Ureter (tissue), 1 donor: ENCODE measurements at places on chromosomes 6 and 20. TPM values are rescaled to one million over a fixed set of nuclear protein-coding genes. Genes with fewer than 3 reads are reported as not detected.

DNA sequence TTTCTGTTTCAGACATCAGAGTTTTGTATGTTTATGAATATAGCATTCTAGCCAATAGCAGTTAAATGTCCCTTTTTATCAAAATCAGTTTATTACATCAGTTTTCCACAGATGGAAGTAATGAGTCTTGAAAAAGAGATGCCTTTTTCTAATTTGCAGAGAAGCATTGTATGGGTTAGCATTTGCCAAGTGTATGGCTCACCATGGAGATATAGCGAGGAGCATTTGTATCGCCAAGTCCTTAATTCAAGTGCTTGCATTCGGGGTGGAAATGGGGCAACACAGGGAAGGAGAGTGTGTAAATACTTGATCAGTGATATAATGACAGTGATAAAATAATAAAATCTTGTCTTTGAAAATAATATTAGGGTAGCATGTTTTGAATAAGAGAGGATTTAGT, 42.9 kb downstream of the TXLNB start:
- no peak for DNase-seq

GRCh38 chr20:50843331-50844276, 48.7 kb downstream of the BCAS4 start:
- no peak for DNase-seq

- no peak for DNase-seq
Observed at GRCh38 chr6:57013521-57013926, 33.0 kb upstream of the KIAA1586 start.

DNA sequence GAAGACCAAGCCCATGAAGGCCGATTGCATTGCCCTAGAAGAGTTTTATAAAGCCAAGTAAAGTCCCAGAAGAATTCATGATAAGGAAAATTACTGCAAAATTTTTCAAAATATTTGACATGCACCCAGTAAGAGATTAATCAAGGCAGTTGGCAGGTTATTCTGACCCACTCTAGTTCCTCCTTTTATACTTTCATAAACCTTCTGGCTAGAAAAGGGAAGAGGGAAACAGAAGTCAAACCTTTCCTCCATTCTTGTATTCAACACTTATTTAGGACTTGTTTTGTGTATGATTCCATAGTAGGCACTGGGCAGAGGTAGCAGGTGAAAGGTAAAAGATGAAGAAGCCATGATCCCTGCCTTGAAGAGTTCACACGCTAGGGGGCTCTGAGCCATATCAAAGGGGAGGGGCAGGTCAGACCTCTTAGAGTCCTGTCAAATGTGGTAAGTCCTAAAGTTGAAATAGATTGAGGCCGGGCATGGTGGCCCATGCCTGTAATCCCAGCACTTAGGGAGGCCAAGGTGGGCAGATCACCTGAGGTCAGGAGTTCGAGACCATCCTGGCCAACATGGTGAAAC, 85.4 kb downstream of the NDUFAF5 start:
- DNase-seq = no peak

DNA sequence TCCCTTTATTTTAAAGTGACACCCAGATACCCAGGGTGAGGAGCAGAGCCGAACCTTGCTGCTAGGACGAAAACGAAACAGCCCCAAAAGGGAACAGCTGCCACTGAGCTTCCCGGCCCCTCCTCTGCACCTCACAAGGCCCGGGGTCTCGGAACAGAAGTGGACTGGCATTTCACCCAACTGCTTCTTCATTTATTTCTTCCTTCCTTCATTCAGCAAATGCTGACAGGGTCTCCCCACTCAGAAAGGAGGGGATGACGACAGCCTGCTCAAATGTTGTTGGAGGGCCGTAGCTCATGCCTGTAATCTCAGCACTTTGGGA, 220.3 kb downstream of the PREX1 start:
- peak; percentile 29 for DNase-seq

DNA sequence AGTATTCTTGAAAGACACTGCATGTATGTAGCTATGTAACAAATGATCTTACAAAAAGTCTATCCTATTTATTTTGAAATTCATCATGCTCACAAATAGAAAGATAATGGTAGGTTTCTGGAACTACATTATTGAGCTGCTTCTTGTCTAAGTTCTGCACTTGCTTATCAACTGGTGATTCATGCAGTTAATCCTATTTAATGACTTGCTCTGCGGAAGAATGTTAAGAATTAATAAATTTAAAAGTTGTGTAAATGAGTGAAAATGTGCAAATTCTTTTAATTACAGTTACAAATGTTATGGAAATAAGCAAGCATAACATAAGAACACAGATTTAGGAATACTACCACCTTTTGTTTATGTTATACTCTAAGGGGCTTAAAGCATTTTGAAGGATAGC, 67.1 kb upstream of the MCM9 start:
- DNase-seq = no peak

DNA sequence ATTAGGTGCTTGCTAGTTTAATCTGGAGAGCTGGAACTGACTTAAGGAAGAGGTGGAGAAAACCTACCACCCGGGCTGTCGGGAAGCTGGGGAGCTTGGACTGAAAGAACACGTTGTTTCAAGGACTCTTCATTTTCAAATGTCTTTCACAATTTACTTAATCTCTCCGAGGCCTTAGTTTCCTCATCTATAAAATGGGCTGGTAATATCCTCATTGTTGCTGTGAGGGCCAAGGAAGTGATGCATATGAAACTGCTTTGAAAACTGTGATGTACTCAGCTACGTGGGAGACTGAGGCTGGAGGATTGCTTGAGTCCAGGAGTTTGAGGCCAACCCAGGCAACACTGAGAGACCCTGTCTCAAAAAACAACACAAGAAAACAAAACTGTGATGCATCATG, 36.7 kb upstream of the NKX2-2 start:
- DNase-seq = no peak

GRCh38 chr20:56411759-56412472, at the start of gene CASS4:
TSS of gene CASS4 (plus strand) at chr20:56412260. CDS start at chr20:56412459, 199 bp downstream.
- DNase-seq = no peak

GRCh38 chr20:34543463-34544056, 15.0 kb upstream of the MAP1LC3A start:
- DNase-seq = no peak

GRCh38 chr6:125421836-125422235, 120.1 kb upstream of the HDDC2 start:
- DNase-seq = no peak

The TRMT6 gene
- total RNA-seq = 19.1 TPM

The ADGB gene
- not detected for total RNA-seq
